ENCODE measurements at places on chromosomes 7 and 10.

- no peak for DNase-seq
Measured at GRCh38 chr7:111873963-111874690, 311.8 kb upstream of the IMMP2L start.

- no peak for DNase-seq
Measured at GRCh38 chr7:75716992-75717626, 21.6 kb downstream of the HIP1 start.

DNA sequence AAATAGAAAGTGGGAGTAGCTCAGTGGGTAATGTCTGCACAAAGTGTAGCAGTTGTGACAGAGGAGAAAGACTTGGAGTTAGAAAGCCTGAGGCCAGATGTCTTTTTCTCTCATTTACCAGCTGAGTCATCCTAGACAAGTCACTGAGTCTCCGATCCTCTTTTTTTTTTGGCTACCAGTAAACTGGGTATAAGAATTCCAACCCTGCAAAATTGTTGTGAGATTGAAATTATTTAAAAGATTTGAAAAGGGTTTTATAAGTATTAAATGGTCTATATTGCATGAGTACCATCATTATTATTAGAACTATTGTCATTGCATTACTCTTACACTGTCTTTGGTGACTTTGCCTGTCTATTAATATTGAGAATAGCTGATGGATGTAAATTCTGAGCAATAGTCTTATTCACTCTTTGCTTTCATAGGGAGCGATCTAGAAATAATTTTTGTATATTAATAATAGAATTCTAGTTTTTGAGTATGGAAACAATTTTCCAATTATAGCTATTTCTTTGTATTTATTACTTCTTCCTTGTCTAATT, 74.0 kb downstream of the ARID5B start:
- DNase-seq = no peak

DNA sequence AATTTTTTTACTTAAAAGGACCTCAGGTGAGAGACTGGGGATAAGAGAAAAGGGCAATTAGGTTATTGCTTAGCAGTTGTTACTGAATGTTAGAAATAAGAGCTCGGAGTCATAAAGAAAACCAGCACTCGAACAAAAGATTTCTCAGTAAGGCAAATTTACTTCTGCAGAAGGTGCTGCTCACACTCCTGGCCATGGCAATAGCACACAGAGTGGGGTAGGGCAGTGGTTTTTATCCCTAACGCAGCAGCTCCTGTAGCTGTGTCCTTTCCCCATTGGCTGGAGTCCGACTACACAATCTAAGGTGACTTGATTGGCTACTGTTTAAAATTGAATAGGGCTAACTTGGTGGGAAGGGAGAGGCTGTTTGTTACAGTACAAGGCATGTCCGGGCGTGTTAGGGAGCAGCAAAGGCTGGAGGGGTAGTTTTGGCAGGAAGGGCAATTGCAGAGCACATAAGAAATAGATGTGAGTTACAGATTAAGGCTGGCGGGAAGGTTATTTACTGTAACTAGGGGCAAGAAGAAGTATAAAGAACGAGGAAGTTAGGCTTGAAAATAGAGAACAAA, 112.1 kb downstream of the AKR1D1 start:
- DNase-seq = no peak

DNA sequence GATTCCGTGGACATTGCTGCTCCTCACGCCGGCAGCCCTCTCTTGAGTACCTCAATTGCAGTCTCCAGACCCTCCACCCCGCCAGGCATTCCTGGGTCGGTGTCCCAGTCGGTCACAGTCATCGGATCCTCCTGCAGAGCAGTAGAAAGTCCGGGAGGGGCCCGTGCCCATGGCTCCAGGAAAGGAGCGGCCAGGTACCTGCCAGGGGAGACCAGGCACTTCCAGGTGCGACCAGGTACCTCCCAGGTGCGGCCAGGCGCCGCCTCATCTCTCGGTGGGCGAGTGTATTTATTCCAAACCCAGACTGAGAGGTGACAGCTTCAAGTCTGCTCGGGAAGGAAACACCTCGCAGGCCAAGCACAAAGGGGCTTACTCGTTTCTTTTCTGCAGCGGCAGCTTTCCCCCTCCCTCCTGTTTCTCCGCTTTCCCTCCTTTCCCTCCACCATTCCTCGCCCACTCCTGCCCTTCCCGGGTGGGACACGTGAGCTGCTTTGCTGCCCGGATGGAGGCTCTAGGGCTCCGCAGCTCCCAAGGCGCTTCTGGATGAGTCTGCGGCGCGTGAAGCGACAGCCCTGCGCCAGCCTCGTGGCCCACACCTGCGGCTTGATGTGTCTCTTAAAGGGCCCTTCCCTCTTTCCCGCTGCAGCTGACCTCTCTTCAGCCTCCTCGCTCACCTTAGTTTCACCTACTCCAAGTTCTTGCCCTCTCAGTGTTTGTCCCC, 39.4 kb upstream of the AGK start:
- no peak for DNase-seq

DNA sequence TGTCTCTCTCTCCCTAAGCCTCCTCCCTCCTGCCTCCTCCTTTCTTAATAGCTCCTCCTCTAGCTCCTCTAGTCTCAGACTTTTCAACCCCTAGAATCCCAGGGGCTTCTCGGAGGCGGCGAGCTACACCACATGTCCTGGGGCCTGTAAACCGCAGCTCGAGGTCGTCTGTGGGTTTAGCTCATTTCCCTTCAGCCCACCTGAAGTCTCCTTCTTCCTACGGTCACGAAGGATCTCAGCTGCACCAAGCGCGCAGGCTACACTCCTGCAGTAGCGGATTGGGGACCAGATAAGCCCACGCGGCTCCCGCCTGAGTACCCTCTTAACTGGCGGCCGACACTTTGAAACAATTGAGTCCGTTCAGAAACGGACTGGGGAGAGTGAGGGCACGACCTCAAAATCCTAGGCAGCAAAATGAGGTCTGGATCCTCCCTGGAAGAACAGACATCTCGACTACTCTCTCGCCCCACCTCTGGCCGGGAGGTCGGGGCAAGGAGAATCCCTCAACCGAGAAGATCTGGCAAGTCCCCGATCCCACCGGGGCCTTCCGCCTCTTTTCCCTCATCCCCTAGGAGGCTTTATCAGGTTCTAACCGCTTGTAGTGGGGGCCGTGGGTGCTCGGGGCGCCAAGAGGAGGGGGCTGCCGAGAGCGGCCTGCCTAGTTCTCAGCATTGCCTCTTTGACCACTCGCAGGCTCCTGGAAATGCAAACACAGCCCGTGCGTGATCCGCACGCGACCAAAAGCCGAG, 1.3 kb upstream of the SORCS3 start:
- DNase-seq = no peak

Data from NCI-H1417 treated with DMSO at 0.1 percent for 48 hours (cell line).